Activated CD8-positive, alpha-beta T cell treated with anti-CD3 and anti-CD28 coated beads, Interleukin-2, amount 10 ng/mL, durations not matched to agents 7 days and 5 days (primary cell): ENCODE measurements at places on chromosomes 7 and 10. TPM values are rescaled to one million over a fixed set of nuclear protein-coding genes. Genes with fewer than 3 reads are reported as not detected.

The TMEM176B gene
- total RNA-seq, result not detected

GRCh38 chr10:33800545-33800944 is 466.1 kb upstream of the NRP1 start:
- no peak for DNase-seq

DNA sequence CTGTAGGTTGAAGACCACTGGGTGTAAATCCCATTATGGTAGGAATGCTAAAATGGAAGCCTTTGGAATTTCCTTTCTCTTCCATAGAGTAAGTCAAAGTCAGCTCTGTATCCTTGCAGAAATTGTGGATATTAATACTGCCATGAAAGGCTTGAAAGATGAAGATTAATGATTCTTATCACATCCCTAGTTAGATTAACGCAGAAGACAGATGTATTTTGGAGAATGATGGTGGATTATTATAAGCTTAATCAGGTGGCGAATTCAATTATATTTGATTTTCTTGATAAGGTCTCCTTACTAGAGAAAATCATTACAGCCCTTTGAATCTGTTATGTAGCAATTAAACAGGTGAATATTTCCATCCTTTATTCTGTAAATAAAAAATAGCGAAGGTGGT is 270.1 kb downstream of the PHF14 start:
- no peak for DNase-seq

DNA sequence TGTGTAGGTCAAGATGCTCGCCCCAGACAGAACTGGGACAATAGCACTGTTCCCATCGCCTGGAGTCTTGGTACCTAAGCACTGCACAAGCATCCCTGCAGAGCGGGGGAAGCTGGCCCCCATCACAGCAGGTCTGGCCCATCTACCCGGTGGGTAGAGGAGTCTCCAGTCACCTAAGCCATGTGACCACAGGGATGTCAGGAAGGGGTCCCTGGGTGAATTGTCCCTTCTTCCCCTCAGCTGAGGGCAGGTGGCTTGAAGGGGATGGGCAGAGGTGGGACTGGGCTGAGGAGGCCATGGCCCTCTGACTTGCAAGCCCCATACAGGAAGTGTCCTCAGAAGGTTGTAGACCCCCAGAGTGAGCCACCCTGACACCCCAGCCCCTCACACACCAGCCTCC is 39.7 kb downstream of the FRMPD2 start:
- no peak for DNase-seq

DNA sequence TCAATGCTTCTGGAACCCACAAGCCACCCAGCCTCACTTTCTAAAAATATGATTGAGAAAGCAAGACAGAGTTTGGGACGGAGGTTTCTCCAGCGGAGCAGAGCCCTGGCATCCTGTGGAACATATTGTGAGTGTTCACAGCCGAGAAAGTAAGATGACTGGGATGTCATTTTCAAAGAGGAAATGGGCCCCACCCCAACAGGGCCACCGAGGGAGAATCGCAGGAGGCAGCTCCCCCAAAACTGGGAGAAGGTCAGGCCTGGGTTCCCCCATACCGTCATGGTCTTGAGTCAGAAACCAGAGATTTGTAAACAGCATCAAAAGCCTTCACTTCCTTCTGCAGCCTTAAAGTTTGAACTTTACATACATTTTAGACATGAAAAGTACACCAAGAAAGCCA is 560.0 kb downstream of the PTPRN2 start:
- no peak for DNase-seq

The ASB10 gene
- total RNA-seq, result not detected

DNA sequence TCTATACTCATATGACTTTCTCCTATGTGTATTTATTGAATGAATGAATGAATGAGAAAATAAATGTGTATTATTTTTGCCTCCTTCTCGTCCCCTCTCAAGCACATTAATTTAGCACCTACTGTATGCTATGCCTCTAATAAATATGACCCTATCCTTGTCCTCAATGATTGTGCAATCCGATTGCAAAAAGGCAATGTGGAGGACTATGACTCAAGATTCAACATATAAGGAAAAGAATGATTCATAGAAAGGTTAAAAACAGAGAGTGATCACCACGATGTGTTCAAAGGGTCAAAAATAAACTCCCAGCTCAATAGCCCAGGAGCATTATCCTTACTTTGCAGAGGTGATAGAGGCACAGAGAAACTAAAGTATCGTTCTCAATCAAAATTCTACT is 322.8 kb upstream of the SORCS1 start:
- no peak for DNase-seq

The CPED1 gene
- total RNA-seq, result not detected

- no peak for DNase-seq
Observed at GRCh38 chr10:84739641-84740040, 411.3 kb downstream of the CCSER2 start.

GRCh38 chr7:84291756-84292155 is 97.2 kb upstream of the SEMA3A start:
- DNase-seq, result no peak

DNA sequence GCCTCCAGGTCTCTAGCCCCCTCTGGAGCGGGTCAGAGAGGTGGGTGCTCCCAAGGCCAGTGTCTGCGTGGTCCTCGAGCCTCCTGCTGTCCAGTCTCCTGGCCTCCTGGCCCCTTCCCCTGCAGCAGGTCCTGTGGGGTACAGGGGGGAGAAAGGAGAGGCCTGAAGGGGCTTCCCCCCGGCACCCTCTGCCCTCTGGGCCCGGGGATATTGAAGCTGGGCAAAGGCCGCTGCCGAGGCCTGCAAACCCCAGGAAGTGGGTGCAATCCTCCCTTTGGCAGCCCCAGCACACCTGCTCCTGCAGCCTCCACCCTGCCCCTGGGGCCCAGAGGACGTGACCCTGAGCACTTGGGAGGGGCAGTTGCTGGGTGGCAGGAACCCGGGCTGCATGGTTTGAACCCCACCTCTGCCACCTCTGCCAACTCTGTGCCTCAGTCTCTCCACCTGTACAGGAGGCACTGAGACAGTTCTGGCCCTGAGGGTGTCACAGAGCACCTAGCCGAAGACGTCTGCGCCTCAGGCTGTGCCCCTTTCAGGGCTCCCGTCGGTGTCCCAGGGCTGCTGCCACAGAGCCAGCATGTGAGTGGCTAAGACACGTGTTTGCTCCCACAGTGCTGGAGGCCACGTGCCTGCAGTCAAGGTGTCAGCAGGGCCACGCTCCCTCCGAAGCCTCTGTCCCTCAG is 59.1 kb upstream of the INPP5A start:
- DNase-seq, result no peak

DNA sequence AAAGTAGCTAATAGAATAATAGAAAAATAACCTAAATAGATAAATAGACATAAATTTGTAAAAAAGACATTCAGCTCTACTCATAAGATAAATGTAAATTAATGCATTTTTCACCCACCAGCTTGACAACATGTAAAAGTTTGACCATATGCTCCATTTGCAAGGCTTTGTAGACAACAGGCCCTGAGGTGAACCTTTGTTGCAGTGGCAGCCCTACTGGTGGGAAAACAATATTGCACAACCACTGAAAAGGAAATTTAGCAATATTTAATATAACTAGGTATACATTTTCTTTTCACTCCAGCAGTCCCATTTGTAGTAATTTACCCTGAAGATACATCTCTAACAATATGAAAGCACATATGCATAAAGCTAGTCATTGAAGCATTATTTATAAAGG is 39.0 kb upstream of the ADRA2A start:
- no peak for DNase-seq

DNA sequence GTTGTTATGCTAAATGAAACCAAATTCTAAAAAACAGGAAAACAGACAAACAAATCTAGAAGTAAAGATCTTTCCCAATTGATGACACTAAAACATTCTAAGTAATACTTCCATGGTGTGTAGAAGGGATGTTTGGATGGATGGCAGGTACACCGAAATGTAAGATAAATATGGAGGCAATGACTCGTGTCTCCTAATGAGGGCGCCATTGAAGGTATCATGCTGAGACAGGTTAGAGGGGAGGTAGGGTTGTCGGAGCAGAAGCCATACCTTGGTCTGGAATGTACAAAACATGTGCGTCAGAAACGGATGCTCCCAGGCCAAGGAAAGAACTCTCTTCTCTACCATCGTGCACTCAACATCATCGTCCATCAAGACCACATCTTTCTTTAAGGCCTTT is 101.4 kb downstream of the PRKCQ start:
- no peak for DNase-seq

DNA sequence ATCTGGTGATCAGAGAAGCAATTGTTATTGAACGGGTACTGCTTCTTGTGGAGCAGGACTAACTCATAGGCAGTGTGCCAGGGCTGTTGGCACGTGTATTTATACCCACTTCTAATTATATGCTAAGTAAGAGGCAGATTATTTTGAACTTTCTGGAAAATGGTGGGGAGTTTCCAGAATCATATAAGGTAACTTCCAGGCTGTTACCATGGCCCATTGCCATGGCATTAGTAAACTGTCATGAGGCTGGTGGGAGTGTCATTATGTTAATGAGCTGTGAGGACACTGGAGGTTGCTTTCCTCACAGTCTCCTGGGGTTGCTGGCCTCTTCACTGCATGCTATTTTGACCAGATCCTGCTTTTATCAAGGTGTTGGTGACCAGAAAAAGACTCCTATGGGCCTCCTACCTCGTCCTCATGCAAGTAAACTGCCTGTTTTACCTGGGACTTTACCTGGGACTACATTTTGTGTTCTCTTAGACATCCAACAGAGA is 122.6 kb downstream of the KCND2 start:
- no peak for DNase-seq

The CLRN3 gene
- not detected for total RNA-seq

DNA sequence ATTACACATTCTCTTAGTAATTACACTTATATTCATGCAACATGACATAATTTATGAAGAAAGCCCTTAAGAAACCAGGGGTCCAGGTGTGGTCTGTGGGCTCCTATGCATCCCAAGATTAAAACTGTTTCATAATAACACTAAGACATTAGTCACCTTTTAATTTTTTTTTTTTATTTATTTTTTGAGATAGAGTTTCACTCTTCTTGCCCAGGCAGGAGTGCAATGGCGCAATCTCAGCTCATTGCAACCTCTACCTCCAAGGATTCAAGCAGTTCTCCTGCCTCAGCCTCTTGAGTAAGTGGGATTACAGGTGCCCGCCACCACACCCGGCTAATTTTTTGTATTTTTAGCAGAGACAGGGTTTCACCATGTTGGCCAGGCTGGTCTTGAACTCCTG is 12.5 kb downstream of the GDI2 start:
- no peak for DNase-seq

DNA sequence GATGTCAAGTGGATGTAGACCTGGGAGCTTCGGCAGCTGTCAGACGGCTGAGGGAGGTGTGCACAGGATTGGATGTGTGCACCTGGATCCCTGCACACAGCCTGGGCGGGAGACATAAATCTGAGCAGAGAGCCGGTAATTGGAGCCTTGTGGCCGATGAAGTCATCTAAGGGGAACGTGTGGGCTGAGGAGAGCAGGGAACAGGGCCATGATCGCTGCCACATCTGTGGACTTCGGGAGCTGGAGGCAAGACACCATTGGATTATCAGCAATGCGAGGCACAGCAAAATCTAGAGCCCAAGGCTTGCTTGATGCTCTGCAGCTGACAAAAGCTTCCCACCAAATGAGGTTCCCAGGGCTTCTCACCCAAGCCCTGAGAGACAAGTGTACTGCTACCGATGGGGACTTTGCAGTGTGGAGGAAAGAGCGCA is 147.7 kb downstream of the PTPN20 start:
- DNase-seq, result no peak

- no peak for DNase-seq
Observed at GRCh38 chr10:58932126-58932525, 244.3 kb upstream of the PHYHIPL start.

DNA sequence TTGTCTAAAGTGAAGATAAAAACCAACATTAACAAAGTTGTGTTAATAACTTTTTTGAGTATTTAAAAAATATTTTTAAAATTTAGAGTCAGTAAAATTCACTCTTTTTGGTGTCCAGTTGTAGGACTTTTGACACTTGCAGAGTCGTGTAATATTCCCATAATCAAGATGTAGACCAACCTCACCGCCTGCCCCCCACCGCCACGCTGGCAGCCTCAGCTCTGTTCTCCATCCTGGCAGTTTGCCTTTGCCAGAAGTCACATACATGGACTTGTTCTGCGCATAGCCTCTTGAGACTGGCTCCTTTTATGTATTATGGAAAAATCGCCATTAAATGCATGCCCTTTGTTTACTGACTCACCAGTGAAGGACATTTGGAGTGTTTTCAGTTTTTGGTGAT is 27.3 kb upstream of the SYCE1 start:
- DNase-seq, result no peak

The CLCN1 gene
- total RNA-seq, result not detected

The PPP1R17 gene
- not detected for total RNA-seq

The IL15RA gene
- total RNA-seq, result 18.1 TPM

The SYCE1 gene
- total RNA-seq, result not detected

GRCh38 chr10:122882766-122883165 is 3.4 kb upstream of the FAM24B start:
- no peak for DNase-seq

- DNase-seq, result no peak
Observed at GRCh38 chr7:21092766-21093702, 306.3 kb upstream of the SP8 start.

The MICALL2 gene
- total RNA-seq, result 1.9 TPM

The PVRIG gene
- 64.8 TPM for total RNA-seq

- DNase-seq, result no peak
Observed at GRCh38 chr10:7231509-7232414, 179.1 kb downstream of the SFMBT2 start.

DNA sequence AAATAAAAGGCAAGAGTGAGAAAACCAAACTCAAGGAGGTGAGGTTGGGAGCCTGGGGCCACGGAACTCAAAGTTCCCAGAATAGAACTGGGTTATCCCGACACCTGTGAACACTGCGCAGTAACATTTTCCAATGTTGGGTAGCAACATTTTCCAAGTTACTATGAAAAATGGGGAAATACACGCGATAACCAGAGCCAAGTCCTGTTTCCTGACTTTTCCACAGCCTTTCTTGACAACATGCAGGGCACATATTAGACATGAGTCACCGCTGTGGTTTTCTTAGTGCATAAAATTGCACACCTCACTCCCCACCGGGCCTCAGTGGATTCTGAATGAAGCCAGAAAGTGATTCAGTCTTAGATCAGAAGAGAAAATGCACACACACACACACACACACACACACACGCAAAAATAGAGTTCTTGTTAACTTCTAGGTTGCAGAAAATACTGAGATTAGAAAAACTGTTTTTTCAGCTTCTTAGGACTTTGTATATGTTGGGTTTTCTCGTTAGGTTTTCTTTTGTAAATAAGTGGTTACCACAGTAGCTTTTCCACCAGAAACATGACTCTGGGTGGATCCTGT is 70.0 kb downstream of the CAMK1D start:
- DNase-seq, result peak; percentile 57

GRCh38 chr7:15838265-15838664 is 151.8 kb upstream of the MEOX2 start:
- DNase-seq, result no peak

DNA sequence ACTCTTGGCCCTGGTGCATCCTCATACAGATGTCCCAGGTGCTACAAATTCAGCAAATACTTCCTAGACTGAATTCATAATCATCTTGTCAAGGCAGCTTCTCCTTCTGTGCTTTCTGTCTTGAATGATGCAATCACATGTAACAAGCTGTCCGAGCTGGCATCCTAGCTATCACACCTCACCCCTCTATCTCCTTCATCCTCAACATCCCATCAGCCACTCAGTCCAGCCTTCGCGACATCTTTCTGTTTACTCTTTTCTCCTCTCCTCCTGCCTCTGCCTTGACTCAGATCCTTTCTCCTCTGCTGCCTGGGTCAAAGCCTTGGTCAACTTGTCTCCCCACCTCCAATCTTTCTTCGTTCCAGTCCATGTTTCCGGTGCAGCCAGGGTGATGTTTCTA is 240.4 kb upstream of the CELF2 start:
- DNase-seq, result no peak

- DNase-seq, result no peak
Observed at GRCh38 chr7:3533040-3533439, 232.0 kb downstream of the SDK1 start.

The FAM171A1 gene
- 4.0 TPM for total RNA-seq
